ENCODE measurements at places on chromosomes 1 and 21.

DNA sequence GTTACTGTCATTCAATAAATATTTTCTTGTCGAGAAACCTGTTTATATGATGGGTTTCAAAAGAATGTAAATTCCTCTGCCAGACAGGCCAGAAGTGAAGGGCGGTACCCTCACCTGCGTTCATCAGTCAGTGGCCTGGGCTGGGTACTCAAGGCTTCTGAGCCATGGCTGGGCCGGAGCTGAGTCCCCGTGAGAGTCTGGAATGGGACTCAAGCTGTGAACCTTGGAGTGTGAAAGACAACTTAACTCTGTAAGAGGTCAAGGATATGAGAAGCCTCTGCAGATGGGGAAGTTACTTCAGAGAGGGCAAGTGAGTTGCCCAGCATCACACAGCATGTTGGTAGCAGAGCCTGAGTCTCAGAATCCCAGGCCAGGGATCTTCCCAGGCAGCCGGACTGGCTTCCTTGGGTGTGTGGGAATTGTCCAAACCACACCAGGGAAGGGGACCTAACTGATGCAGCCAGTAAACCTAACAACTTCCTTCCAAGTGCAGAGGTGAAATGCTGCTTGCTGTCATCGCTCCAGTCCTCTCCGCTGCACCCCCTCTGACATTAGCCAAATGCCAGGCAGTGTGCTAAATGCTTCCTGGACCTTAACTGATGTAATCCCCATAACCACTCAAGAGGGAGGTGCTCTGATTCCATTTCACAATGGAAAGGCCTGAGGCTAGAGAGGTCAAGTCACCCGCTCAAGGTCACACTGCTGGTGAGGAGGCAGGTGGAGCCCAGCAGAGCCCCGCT is 4.8 kb downstream of the DISP3 start:
- DNase-seq = no peak

GRCh38 chr1:22359427-22359826 is 92.2 kb upstream of the ZBTB40 start:
- DNase-seq = no peak

- DNase-seq = no peak
Observed at GRCh38 chr1:17233675-17234320, 15.1 kb upstream of the PADI3 start.

DNA sequence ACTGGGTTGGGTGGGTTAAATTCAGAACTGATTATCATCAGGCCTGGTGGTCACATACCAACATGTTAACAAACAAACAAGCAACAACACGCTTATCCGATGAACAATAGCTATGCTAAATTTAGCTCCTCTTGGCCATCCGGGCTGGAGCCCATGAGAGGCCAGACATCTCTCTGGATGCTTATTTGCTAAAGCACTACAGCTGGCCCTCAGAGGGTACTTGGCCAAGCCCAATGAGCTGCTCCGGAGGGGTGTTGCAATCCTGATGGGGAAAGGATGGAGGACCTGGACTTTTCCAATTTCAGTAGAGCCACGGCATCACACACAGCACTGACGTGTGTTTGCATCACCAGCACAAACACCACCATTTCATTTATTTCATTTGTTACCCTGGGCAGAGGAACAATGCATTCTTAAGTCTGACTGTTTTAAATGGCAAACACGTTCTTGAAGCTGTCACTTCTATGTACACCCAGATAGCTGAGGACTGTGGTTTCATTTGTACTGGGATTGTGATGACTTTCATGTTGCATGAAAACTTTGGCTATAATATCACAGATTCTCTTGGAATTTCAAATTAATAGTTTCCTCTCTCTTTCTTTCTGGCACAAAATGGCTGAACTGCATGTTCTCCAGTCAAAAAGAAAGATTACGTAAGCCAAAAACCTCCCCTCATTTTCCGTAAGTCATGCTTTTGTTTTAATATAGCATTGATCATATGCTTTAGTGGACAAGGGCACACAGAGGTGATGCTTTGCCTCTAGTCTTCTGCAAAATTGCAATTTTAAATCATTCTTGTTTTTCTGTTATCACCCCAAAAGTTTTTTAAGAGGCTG is 359.8 kb upstream of the KAZN start:
- DNase-seq = no peak

GRCh38 chr21:17460094-17460493 is 52.7 kb upstream of the CXADR start:
- DNase-seq = no peak

DNA sequence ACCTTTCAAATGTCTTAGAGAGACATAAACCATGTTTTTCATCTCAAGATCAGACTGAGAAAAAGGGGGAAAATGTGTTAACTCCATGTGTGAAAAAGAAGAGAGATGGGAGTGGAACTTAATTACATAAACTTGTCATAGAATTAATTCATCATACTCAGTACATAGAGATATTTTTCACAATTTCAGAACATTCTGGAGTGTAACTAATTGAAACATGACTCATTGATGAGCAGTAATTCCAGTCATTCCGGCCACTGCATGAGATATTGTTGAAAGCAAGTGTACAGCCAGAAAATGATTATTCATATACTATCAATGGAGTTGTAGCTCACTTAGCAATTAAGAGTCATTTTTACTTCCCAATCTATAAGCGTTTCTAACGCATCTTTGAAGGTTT is 739.3 kb downstream of the LTN1 start:
- DNase-seq = no peak

DNA sequence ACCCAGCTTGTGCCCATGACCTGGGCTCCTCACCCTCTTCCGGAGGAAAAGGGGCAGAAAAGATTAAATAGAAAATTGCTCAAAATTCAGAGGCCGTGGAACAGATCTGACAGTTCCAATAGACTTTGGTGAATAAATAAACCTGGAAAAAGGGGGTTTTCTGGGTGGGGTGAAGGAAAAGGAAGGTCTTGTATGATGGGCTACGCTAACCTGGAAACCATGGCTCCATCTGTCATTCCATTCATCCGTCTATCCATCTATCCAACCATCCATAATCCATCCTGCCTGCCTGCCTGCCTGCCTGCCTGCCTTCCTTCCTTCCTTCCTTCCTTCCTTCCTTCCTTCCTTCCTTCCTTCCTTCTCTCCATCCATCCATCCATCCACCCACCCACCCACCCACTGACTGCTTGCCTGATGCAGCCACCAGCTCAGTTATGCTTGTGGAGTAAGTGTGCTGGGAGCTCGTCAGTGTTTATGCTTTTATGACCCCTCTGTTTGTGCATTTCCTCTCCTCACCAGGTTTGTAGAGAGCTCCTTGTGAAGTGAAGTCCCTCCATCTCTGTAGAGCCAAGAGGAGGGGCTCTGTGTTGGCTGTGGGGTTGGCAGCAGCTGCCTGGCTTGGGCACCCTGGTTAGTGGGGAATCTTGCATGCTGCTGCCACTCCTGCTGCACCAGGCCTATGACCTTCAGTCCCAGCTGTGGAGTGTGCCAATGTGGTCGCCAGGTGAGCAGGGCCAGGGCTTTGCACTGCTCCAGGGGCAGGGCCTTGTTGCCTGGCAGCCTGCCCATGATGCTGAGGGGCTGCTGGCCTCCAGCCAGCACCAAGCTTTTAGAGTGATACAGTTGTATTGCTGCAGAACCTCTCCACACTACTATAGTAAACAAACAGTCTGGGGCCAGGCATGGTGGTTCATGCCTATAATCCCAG is 16.0 kb upstream of the POU3F1 start:
- no peak for DNase-seq
